ENCODE measurements at places on chromosomes 3 and 15.

GRCh38 chr15:83991163-83991562, 244.4 kb upstream of the GOLGA6L4 start:
- no peak for DNase-seq

- DNase-seq: no peak
Observed at GRCh38 chr3:32160706-32161214, 54.3 kb downstream of the GPD1L start.

- no peak for DNase-seq
Observed at GRCh38 chr3:151979906-151980305, 106.5 kb downstream of the SUCNR1 start.

- DNase-seq: no peak
Observed at GRCh38 chr3:98775459-98776139, 12.5 kb downstream of the ST3GAL6 start.

GRCh38 chr15:31551323-31551722, 224.7 kb downstream of the KLF13 start:
- no peak for DNase-seq

GRCh38 chr3:38489766-38490165, 6.4 kb upstream of the EXOG start:
- no peak for DNase-seq

DNA sequence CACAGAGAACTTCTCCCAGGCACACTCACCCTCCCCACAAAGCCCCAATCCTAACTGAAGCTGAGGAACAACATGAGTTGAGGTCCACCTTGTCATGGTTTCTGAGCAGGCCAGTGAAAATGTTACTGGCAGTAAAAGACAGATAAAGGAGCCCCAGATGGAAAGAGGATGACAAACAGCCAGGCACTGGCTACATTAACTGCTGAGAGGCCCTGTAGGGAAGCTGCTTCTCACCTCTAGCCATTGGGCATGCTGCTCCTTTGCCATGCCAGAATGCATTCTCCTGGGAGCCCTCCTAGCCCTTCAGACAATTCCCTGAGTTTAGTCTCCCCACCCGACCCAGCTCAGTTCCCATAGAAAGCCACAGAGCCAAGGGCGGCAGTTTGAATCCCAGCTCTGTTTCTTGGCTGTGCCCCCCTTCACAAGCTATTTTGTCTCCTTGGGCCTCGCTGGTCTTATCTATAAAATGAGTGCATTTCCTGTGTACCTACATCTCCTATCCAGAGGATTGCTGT, 60.5 kb downstream of the LMCD1 start:
- no peak for DNase-seq

DNA sequence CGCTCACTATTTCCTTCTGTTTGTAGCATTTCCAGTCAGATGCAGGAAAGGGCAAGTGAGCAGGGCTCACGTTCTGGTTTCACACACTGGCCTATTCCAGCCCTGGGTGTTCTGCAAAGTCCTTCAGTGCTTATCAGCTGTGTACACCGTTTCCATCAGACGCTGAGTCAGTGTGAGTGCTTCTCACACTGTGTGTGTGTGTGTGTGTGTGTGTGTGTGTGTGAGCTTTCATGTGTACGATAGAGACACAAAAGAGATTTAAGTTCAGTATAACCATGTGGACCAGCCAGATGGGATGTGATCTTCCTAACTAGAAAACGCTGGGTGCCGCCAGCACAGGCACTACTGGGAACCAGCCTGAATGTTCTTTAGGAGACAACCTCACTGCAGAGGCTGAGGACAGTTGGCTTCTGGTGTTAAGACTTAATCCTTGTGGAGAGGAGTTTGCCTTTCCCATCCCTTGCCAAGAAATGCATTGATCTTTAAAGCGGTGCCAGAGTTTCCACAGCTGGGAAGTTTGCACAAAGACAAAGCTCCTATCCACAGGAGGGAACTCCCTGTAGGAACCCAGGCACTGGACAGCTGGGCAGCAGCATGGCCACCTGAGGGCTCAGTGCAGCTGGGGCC, 3.9 kb upstream of the CHSY1 start:
- DNase-seq: no peak

- no peak for DNase-seq
Observed at GRCh38 chr3:67685499-67685898, 31.1 kb upstream of the SUCLG2 start.

- DNase-seq: no peak
Observed at GRCh38 chr3:64494526-64494925, 193.3 kb downstream of the ADAMTS9 start.

DNA sequence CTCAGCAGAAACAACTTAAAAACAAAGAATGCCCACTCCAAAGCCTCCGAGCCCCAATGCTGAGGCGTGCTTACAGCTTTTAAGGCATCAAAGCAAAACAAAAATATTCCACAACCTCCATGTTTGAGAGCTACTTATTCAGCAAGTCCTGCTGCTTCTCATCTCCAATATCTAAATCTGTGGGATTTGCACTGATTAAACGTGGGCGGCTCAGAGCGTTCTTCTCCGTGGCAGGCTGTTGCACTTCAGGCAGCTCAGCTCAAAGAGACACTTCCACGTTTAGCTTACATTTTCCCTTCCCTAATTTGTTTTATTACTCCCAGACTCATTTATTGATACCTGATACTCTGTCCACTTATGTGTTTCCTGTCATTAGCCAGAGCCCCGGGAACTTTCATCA, 282.6 kb upstream of the MCTP2 start:
- no peak for DNase-seq

GRCh38 chr3:14652-15051, 181.9 kb upstream of the CHL1 start:
- no peak for DNase-seq

DNA sequence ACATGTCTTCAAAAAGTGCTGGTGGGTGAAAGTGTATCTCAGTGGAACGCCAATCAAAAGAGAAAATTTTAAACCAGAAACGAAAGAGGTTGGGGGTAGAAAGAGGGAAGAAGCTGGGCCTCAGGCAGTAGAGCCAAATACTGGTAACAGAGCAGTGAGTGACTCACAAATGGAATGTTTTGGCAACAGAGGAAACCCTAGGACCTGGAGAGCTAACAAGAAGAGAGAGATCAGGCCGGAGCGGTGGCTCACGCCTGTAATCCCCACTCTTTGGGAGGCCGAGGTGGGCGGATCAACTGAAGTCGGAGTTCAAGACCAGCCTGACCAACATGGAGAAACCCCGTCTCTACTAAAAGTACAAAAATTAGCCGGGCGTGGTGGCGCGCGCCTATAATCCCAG, 450.8 kb upstream of the NAALADL2 start:
- DNase-seq: no peak

Data from activated naive CD8-positive, alpha-beta T cell treated with anti-CD3 and anti-CD28 coated beads, Interleukin-2, amount 50 U/mL, for 16 hours (primary cell).